Esophagus mucosa (tissue), 1 donor: ENCODE measurements at places on chromosomes 1 and 21. TPM values are rescaled to one million over a fixed set of nuclear protein-coding genes. Genes with fewer than 3 reads are reported as not detected.
A peak's percentile ranks its signal among the peaks of the same experiment; 100 is the strongest.

The HDGF gene
- total RNA-seq, result 205 TPM

The LCE1D gene
- total RNA-seq, result not detected

GRCh38 chr1:21123287-21123948, 53.3 kb downstream of the EIF4G3 start:
- ATAC-seq, result no peak

- no peak for ATAC-seq
These were observed 135.6 kb downstream of the GPATCH2 start for GRCh38 chr1:217495249-217495648.

GRCh38 chr1:17883662-17884395, 128.7 kb downstream of the ACTL8 start:
- no peak for ATAC-seq

DNA sequence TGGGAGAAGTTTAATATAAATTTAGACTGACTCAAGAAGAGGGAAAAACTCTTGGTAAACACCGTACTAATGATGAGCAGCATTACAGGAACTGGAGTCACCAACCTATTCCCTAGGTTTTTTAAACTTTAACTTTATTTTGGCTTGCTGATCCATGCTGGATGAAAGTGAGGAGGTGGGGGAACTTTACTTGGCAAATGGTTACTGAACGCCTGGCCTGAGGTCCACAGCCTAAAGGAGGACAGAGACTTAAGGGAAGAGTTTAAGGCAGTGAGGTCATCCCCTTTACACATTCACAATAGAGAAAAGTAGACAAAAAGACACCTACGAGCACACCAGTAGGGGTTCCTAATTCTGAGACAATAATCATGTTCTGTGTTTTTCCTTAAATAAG, 25.6 kb upstream of the A3GALT2 start:
- ATAC-seq, result no peak

DNA sequence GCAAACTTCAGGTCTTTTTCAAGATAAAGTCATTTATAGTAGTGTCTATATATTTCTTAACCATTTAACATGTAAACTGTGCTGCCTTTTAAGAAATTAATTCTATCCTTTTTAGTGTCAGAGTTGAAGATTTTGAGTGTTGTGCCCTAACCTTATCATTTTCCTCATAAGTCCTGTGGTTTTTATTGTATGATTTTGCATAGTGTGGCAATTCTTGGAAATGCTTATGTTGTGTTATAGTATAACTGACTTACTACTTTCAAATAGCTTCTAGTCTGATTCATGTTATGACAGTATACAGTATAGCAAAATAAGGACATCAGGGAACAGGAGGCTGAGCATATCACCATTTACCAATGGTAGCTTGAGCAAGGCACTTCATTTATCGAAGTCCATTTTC, 99.1 kb downstream of the PTBP2 start:
- ATAC-seq, result no peak

GRCh38 chr1:15609631-15610030, 7.6 kb upstream of the DDI2 start:
- no peak for ATAC-seq

- no peak for ATAC-seq
These were observed 8.8 kb upstream of the AHCYL1 start for GRCh38 chr1:109975718-109976117.

DNA sequence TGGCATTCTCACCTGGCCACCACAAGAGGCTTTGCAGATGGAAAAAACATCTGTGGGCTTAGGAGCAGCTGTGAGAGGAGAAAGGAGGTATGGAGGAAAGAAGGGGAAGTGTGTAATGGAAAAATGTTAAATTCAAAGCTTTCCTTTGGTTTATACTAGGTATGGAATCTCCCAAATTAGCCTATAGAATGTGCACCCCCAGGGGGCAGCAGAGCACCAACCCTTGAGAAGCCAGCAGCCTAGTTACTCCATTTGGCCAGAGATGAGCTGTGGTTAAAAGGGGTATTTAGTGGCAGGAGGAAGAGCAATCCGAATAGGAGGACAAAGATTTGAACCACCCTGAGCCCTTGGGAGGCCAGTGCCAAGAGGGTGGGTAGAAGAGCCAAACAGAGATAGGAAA, 97.5 kb upstream of the CTTNBP2NL start:
- ATAC-seq, result peak; percentile 71

DNA sequence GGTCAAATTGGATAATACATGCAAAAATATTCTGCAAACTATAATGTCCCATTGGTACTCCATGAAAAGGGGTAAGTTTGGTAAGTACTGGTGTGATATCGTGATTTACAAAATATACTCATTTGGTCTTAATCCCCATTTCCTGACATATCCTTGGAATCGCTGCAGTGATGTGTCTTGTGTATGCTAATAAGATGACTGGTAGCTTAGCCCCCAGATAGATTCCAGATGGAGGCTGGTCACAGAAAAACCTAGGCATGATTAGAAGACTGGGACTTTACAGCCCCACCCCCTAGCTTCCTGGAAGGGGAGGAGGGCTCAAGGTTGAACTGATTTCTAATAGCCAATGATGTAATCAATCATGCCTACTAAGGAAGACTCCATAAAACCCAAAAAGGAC, 3.0 kb downstream of the VAMP4 start:
- no peak for ATAC-seq

- ATAC-seq, result peak; percentile 89
These were observed 8.0 kb upstream of the NAV1 start for GRCh38 chr1:201530741-201531531.
